ENCODE measurements at places on chromosomes 7 and 10.

GRCh38 chr10:102596506-102596971, 47.7 kb upstream of the TRIM8 start:
- DNase-seq: no peak

GRCh38 chr10:27041196-27041595, 59.1 kb downstream of the ANKRD26 start:
- DNase-seq: no peak

DNA sequence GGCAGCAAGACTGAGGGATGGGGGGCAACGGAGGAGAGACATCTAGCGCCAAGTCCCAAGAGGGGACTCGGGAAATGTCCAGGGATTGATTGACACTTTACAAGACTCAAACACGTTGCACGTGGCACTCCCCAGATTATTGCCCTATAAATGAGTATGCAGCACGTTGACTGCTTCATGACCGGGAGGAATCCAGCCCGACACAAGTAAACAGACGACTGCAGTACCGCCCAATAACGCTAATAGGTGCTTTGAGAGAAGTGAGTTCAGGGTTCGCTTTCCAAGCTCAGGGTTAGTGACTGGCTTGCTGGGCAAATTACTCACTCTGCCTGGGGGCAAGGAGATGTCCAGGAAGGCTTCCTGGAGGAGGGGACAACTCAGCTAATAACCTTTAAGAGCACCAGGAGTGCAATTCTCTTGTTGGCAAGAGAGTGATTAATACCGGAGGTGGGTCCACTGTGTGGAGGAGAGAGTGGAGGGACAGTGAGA, 73.3 kb upstream of the MYL10 start:
- no peak for DNase-seq

GRCh38 chr7:77570330-77571011, 33.4 kb downstream of the PTPN12 start:
- no peak for DNase-seq

- no peak for DNase-seq
Observed at GRCh38 chr10:98445200-98445812, 1.4 kb downstream of the HPS1 start.

GRCh38 chr7:44152971-44153947, 12.1 kb upstream of the MYL7 start:
- peak; percentile 74 for DNase-seq

- no peak for DNase-seq
Observed at GRCh38 chr10:48836605-48837004, 103.0 kb downstream of the LRRC18 start.

DNA sequence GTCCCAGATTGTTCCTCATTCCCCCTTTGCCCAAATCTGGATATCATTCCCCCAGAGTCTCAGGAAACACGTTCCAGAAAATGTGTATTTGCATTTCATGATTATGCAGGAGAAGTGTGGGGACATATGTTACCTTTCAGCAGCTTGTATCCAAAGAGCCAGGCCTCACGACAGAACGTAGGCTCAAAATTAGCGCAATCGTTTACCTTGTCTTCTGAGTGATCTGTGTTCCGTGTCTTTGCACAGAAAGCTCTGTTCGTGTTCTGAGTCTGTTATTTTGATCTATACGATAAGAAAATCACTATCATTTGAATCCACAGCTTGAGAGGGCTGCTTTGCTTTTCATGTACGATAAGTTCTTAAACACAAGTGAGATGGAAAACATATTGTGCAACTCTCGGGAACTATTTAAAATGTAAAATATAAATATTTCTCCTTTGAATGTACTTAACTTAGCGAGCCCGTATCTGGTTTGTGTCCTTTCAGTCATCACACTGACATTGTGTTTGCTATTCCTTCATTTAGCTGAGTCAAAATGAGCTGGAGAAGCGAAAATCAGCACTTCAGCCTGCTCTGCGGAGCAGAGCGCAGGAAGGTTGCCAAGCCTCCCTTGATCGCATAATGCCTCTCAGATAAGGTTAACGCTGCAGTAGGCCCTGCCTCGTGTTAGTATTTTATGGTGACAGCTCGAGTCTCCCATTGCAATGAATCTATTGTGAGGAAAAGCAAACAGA, 80.2 kb upstream of the CACNB2 start:
- no peak for DNase-seq

DNA sequence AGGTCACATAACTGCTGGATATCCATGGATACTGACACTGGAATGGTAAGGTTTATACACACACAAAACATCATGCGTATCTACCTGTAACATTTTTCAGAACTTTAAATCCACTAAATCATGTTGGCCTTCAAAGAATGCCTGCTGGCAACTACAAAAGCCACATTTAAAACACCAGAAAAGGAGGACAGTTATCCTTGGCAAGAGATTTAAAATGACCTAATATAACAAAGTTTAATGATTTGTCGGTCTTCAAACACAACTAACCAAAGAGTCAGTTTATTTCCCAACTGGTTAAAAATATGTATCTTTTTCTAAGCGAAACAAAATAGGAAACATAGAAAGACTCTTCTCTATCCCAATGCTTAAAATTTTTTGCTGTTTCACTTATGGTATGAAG, 24.0 kb downstream of the WAPL start:
- DNase-seq: no peak

GRCh38 chr10:3122486-3123205, 49.9 kb downstream of the PITRM1 start:
- DNase-seq: no peak

- no peak for DNase-seq
Observed at GRCh38 chr10:19832699-19833098, 16.5 kb downstream of the PLXDC2 start.

- DNase-seq: no peak
Observed at GRCh38 chr10:120217736-120218135, 239.3 kb upstream of the PLPP4 start.

DNA sequence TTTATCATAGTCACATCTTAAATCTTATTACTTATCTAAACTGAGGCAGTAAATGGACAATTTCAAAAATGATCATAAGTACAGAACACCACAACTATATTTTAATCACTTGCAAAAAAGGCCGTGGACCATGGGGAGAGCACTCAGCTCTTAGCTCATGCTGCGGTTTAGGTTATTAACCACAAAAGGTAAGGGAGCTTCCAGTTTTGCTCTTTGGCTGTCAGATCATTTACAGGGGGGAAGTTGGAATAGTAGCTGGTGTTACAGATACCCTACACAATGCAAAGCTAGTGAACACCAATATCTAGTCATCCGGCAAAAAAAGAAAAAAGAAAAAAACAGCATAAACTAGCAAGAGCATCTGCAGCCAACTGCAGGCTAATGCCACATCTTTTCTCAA, 147.0 kb downstream of the BBS9 start:
- DNase-seq: no peak

GRCh38 chr7:42700406-42701327, 211.2 kb downstream of the C7orf25 start:
- DNase-seq: no peak

- no peak for DNase-seq
Observed at GRCh38 chr10:5971886-5972285, 5.5 kb downstream of the IL15RA start.

DNA sequence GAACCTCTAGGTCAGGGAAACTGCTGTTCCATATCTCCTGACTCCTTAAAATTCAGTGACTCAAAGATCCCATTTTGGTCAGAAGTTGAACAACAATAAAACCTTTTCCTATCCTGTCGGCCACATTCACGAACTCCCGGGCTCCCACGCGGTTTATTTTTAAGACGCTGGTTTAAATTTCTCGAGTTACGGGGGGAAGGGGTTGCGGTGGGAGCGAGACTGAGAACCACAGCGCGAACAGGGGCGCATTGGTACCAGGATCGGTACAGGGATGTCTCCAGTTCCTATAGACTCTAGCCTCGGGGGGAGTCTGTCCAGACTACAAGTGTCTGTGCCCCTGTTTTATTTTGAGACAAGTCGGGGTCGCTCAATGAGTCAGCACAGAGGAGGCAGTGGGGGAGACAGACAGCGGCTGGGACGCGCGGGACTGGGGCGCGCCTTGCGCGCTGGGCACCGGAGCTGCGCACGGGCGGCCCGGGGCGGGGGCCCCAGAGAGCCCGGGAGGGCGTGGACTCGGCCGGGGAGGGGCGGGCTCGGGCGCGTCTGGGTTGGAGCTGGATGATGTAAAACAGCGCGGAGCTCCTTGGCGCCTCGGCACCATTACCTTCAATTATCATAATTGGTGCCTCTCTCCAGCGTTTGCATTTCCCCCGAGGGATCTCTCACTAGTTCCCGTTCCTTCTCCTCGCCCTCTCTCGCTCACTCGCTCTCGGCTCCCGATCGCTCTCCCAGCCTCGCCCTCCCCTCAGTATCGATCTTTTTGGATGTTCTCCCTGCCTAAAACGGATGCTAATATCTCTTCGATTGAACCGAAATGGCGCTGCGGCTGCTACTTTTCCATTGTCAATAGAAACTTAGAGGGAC, 8.7 kb upstream of the BAMBI start:
- no peak for DNase-seq

- DNase-seq: no peak
Observed at GRCh38 chr10:24223341-24223740, 14.4 kb downstream of the KIAA1217 start.

DNA sequence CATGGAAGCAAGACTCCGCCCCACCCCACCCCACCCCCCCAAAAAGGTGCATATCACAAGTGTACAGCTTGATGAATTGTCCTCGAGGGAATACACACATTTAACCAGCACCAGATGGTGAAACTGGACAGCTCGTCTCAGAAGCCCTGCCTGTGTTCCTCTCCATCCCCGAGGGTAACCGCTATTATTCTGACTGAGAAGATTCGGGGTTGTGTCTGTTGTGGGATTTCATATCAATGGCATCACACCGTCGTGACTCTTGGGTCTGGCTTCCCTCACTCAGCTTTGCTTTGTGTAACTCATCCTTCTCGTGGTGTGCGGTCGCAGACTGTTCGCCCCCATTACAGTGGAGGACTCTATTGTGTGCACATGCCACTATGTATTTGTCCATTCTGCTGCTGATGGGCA, 18.9 kb downstream of the PODXL start:
- DNase-seq: no peak

DNA sequence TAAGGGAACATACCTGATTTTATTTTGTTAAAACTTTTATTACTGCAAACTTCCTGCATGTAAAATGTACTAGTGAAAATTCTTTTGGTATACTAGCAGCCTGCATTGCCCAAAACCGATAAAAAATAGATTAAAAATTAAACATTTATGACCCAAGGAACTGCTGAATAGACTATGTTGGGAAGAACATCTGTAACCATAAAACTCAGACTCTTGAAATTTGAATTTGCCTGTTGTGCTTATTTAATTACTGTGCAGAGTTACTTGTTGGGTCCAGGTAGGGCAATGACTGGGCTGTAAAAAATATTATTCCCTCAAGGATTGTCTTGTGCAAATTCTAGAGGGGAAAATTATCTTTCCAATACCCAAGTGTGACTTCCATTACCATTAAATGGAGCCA, 193.5 kb upstream of the PITRM1 start:
- no peak for DNase-seq

DNA sequence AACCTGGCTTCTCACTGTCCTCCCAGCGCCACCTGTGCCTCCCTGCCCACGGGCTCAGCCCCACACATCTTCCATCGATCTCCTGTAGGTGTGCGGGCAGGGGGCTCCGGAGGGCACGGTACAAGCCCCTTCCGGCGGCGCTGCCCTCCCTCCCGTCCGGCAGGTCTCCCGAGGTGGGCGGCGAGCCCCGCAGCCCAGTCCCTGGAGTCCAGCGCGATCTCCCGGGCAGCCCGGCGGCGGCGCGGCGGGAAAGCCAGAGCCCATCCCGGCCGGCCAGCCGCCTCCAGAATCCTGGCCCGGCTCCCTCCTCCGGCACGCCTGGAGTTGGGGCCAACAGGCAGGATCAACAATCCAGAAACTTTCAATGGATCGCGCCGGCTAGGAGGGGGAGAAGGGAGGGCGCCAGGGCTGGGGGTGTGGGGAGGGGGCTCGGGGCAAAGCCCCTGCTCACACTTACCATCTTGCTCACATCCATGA, 100.1 kb downstream of the HIP1 start:
- no peak for DNase-seq

- no peak for DNase-seq
Observed at GRCh38 chr7:141189231-141189630, 115.4 kb downstream of the TMEM178B start.

- DNase-seq: no peak
Observed at GRCh38 chr10:9823268-9823930, 1194.3 kb upstream of the CELF2 start.

All from mesenteric fat pad (tissue), 1 donor.